ENCODE measurements at places on chromosomes 11 and 22.

- no peak for DNase-seq
These were observed 705.4 kb upstream of the TENM4 start for GRCh38 chr11:80146232-80146631.

DNA sequence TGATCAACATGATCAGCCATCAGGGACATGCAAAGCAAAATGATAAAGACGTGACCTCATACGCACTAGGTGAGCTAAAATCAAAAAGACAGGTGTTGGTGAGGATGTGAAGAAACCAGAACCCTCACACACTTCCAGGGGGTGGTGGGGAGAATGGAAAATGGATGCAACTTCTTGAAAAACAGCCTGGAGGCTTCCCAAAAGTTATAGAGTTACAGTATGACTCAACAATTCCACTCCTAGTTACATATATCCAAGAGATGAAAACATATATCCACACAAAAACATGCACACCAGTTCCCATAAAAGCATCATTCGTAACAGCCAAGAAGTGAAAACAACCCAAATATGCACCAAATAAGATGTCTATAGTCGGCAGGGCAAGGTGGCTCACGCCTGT is 42.1 kb upstream of the APLNR start:
- DNase-seq = no peak

DNA sequence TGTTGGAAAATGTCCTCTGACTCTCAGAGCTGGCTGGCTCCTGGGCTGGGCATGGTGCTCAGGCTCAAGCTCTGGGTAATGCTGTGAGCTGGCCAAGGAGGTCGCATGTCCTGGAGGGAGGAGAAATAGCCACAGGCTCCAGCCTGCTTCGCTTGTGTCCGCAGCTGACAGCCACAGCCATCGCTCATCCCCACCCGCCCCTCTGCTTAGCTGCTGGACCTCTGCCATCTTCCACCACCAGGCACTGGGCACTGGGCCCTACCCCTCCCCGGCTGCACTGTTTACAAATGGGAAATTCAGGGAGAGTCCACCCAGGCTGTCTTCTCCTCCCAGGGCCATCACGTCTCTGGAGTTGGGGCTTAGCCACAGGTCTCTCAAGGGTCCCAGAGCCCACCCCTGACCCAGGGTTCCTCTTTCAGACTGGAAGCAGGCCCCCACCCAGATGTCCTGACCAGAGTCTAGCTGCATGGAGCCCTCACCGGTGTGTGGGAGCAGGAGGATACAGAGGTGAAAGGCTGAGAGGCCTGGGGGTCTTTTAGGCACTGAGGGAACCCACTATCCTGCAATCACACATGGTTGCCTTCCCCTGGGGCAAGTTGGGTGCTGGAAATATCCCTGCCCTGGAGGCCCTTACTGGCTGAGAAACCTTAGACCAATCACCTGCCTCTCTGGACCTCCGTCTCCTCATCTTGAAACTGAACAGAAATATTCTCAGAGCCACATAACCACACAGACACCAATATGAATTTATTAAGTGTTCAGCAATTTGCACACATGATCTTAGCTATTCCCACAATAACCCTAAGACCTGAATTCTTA is 62.7 kb downstream of the CD82 start:
- DNase-seq = peak; percentile 93

DNA sequence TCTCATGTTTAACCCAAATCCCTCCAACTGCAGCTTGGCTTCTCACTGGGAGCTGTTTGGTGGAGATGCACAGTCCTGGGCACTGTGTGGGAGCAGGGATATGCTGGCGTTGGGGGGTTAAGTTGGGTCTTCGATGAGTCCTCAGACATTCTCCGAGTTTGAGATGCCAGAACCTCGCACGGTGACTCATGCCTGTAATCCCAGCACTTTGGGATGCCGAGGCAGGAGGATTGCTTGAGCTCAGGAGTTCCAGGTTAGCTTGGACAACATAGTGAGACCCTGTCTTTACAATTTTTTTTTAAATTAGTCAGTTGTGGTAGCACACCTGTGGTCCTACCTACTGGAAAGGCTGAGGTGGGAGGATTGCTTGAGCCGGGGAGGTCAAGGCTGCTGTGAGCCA is 20.7 kb downstream of the POU2F3 start:
- no peak for DNase-seq

DNA sequence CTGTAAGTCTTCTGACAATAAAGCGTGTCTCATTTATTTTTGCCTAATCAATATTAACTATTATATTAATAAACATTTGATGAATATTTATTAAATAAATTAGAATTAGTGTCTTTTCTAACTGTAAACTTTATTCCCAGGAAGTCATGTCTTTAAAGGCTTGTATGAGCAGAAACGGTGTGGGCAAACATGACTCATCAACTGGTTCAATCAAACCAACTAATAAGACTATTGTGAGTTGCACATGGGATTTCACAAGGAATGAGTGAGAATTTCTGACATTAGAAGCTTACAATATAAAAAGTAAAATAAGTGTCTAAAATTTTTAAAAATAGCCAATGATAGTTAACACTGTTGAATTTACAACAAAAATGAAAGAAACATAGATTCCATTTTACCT is 259.2 kb upstream of the CTSC start:
- no peak for DNase-seq

GRCh38 chr22:41361716-41362310 is 19.9 kb upstream of the TEF start:
- no peak for DNase-seq

DNA sequence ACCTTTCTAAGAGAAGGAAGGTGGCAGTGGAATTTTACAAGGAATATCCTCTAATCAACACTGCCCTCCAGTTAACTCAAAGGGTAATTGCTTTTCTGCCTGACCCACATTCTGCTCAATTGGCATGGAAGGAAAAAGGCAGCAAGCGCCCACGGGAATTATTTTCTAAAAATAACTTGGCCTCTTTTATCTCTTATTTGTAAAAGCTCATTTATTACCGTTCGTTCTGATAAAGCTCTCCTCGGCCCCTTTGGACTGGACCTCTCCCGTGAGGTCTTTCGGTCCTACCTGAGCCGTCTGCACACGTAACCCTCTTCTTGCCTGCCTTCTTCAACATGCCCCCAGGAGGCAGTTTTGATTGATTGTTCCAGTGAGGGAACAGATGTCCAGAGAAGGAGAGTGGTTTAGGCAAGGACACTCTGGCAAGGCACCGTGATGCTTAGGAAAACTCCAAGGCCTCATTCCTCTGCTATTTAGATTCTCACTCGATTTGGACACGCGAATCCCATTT is 53.2 kb upstream of the CRTAM start:
- no peak for DNase-seq

DNA sequence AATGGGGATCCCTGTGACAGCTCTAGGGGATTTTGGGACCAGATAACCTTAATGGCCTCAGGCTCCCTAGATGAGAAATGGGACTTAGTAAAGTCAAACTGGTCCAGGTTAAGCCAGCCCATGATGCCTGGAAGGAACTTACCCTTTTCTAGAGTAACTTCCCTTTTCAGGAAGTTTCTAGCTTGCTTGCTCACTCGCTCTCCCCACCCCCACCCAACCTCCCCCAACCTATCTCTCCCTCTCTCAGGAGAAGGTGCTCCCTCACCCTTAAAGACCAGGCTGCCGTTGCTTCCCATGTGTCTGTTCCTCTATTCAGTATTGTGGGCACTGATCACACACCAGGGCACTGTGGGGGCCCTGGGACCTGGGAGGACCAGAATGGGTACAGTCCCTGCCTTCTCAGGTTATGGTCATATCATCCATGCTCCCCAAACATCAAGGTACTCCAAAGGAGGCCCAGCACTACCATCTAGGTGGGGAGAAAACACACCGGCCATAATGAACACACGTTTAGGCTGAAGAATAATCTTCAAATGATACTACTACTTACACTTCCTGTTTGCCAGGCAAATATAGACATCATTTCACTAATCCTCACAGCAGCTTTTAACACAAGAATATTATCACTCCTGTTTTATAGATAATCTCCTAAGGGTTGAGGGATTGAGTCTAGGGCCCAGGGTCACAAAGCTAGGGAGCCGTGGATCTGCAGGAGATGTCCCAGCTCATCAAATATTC is 18.2 kb downstream of the KCNQ1OT1 start:
- no peak for DNase-seq

DNA sequence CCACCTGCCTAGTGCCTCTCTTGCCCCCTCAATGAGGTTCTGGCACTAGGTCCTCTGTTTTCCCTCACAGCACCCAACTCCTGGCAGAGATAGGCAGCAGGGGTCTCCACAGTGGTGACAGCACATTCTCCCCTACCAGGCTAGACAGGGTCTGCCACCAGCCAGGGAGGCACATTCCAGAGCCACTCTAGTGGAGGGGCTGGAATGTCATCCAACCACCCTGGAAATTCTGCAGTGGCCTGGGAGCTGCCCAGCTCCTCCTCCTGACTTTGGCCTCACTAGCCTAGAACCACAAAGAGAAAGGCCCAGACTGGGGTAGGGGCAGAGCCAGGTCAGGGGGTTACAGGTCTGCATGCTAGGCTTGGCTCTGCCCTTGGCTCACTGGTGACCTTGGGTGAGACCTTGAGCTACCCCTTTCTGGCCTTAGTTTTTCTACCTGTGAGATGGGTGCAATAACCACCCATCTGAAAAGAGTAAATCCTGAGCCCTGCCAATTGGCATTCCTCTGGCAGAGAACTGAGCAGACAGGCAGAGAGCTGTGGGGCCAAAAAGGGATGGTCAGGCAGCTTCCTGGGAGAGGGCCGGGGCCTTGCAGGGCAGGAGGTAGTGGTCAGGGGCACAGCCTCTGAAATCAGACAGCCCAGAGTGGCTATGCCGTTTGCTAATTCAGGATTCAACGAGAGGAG is 7.1 kb downstream of the P2RY2 start:
- DNase-seq = peak; percentile 72

GRCh38 chr22:48188231-48188721 is 1425.8 kb downstream of the TBC1D22A start:
- DNase-seq = peak; percentile 72

- no peak for DNase-seq
These were observed 114.8 kb downstream of the FAM76B start for GRCh38 chr11:95674657-95675358.

DNA sequence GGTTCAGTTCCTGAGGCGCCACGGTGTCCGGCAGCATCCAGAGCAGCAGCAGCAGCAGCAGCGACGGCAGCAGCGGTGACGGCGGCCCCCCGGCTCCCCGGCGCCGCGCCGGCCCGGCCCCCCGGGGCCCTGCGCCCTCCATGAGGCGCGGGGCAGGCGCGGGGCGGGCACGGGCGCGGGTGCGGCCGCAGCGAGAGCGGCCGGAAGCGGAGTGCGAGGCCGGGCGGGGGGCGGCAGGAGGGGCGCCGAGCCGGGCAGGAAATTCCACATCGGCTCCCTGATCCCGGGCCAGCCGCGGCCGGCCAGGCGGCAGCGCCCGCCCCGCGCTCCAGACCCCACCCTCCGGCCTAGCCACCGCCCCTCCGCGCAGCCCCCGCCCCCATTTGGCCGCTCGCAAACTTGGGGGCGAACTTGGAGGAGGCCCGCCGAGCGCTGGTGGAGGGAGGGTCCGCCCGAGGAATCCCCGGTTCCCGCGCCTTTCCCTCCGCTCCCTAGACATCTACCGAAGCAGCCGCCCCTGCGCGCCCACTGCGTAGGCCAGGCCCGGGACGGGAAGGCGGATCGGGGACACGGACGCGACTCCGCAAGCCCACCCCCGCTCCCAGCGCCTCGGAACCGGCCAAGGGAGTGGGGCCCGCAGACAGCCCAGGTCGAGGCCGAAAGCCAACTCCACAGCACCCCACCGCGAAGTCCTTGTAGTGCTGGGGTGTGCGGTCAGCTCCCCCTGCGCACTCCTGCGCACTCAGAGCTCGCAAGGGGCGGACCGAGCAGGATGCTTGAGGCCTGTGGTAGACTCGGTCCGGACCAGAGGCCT is at the start of gene SCARF2:
TSS of gene SCARF2 (minus strand) at position 213 of the 814 bp plus-strand sequence. CDS start at position 142, 71 bp downstream.
- DNase-seq = peak; percentile 92

DNA sequence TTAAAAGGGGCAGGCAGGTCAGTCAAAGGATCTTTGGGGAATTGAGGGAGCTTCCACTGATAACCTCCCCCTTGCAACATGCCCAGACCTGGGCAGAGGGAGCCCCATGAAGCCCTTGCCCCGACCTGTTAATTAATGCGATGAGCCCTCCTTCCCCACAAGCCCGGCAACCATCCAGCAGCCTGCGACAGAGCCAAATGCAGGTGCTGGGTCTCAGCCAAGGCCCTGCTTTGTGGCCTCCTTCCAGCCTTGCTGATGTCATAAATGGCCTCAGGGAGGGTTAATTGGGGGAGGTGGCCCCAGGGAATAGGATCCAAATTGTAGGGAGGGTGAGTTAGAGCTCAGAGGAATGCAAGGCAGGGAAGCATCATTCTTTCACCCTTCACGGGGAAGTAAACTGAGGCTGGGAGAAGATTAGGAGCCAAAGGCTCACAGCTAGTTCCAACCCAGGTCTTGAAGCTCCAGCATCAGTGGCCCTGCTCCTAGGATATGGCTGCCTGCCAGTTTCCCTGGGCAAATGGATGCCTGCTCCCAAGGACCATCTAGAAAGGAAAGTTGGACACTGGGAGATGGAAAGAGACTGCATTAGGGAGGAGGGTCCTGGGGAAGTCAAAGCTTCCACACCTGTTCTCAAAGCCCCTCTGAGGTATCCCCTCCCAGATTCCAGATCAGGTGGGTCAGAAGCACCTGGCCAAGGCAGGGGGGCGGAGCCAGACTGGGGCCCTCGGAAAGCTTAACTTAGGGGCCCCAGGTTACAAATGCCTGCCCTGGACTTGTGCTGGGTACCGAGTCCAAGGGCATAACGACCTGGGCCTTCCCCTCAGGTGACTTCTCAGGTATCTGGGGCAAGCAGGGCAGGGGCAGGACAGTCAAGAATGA is 34.1 kb downstream of the LMO1 start:
- DNase-seq = no peak

DNA sequence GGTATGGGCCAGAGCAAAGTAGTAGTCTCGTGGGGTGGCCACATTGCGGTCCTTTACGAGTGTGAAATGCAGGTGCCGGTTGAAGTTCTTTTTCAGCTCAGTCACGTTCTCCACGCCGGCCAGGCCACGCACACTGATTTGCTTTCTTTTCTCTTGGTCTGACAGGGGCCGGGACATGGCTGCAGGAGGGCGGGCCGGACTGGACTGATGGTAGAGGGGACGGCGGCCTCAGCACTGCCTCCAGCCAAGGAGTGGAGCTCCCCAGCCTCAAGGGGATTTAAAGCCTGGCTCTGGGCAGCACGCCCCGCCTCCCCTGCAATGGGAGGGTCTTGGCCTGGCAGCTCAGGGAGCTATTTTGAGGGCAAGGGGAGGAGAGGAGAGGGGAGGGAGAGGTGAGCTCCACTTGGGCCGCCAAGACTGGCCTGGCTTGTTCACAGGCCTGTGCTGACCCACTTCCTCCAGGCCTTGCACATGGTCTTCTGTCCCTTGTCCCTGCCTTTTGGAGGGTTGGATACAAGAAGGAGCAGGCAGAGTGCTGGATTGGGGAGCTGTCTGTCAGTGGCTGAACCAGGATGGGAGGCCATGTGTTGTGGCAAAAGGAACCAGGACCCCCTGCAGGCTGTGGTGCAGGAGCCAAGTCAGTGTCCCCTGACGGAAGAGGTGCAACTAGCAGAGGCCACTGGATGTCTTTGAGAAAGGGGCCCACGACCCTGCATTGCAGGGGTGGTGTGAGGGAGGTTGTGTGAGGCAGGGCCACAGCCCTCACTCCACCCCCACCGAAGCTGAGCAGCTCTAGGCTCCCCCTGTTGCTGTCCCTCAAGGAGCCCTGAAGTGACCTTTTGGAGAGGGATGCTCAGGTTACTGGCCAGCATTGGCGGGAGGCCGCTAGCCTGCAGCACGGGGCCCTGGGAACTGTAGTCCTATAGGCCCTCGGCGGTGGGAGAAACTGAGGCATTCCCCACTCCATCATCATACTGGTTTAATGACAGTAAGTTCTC is at the start of gene PYGM:
TSS of gene PYGM (minus strand) at position 253 of the 998 bp plus-strand sequence. CDS start at position 177, 76 bp downstream.
- peak; percentile 80 for DNase-seq

- DNase-seq = no peak
These were observed 229.2 kb downstream of the CADM1 start for GRCh38 chr11:115275045-115275444.

GRCh38 chr22:44005524-44005923 is 18.6 kb upstream of the PARVB start:
- no peak for DNase-seq
